ENCODE measurements at places on chromosomes 7 and 10.
A peak's percentile ranks its signal among the peaks of the same experiment; 100 is the strongest.

GRCh38 chr10:121961456-121961855 is 13.6 kb downstream of the NSMCE4A start:
- DNase-seq, result no peak

- DNase-seq, result peak; percentile 65
Measured at GRCh38 chr7:94003446-94004023, 620 bp downstream of the BET1 start.

- no peak for DNase-seq
Measured at GRCh38 chr10:70851597-70852475, 36.1 kb downstream of the SGPL1 start.

DNA sequence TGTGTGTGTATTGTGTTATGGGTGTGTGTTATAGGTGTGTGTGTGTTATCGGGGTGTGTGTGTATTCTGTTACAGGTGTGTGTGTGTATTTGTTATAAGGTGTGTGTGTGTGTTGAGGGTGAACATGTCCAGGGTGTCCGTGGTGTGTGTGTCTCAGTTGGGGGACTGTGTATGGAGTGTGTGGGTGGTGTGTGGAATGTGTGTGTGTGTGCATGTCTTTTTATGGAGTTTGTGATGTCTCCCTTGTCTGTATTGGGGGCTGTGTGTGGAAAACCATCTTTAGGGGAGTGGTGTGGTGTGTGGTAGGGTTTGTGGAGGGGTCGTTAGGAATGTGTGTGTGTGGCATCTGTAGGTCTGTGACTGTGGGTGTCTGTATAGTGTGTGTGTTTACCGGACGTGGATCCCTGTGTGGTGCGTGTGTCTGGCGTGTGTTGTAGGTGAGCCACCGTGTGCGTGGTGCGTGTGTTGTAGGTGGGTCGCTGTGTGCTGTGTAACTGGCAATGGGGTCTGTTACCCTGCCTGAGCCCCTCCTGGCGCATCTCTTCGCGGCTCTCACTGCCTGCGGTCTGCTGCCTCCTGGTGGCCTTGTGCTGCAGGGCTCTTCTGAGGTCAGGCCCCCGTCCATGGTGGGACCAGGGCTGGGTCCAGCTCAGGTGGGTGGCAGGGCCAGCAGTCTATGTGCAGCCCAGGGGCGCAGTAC is 61.7 kb downstream of the PALD1 start:
- peak; percentile 43 for DNase-seq

DNA sequence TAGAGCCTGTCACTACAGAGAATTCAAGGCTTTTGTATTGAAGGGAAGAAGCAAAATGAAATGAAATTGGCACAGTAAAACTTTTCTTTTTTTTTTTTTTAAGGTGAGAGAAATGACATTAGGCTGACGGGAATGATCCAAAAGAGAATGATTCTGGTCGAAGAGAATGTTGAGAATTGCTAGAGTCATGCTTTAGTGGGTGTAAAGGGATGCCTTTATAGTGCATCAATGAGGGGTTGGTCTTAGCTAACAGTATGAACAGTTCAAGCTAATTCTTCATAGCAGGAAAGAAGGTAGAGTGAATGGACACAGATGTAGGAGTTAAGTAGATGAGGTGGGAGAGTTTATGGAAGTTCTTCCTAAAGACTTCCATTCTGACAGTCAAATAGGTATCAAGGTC is 32.3 kb upstream of the LSM8 start:
- DNase-seq, result peak; percentile 81

DNA sequence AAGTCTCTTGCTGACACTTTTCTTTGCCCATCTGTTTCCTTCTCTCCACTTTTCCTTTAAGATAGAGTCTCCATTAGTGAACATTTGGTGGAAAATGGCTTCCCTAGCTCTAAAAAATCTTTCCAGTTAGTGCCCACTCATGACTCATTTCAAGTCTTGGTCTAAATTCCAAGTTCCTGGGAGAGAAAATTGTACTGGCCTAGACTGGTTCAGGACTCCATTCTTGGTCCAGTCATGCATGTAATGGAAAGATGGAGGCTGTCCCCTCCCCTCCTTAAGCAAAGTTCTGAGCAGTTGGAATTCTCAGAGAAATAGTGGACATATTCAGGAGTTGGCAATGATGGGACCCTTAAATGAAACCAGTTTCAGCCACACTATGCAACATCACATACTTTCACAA is 3.8 kb upstream of the ALDH18A1 start:
- peak; percentile 84 for DNase-seq

GRCh38 chr10:79263939-79264338 is 83.3 kb upstream of the PPIF start:
- DNase-seq, result no peak

All from GM23248 (cell line).